ENCODE measurements at places on chromosomes 7 and 10.

DNA sequence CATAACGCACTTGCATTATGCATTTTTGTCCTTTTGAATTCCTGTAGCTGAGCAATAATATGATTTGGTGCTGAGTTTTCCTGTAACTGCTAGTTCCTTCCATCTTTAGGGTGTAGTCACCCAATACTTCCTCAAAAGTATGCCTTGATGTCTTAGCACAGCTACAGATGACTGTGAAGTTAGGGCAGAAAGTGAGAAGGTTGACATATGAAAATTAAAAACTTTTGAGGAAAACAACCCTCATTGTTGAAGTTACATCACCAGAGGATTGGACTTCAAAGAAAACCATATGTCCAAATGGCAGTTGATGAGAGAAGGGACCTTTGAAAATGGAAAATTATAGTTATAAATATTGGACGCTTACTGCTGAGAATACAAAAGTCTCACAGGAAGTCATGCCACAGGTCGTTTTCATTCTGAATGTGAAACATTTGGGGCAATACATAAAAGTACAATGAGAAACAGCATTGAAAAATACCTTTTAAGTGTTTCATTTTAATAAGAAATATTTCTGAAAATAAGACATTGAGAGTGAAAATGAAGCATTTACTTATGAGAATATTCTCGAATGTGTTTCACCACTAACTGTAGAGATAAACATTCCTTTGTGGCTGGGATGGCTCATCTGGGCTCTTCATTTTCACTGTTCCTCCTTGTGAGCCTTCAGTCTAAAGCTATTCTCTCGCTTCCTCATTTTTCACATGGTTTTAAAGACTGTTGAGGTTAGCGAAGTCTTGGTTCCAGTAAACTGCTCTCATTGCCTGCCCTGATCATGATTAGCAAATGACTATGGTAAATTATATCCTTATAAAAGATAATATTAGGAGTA is 61.4 kb upstream of the NME8 start:
- DNase-seq, result no peak

- DNase-seq, result no peak
These were observed 14.8 kb upstream of the LSM8 start for GRCh38 chr7:118169146-118169545.

- DNase-seq, result no peak
These were observed 202.1 kb downstream of the TNS3 start for GRCh38 chr7:47379629-47380324.

- no peak for DNase-seq
These were observed 61.5 kb downstream of the HBP1 start for GRCh38 chr7:107230334-107230733.

DNA sequence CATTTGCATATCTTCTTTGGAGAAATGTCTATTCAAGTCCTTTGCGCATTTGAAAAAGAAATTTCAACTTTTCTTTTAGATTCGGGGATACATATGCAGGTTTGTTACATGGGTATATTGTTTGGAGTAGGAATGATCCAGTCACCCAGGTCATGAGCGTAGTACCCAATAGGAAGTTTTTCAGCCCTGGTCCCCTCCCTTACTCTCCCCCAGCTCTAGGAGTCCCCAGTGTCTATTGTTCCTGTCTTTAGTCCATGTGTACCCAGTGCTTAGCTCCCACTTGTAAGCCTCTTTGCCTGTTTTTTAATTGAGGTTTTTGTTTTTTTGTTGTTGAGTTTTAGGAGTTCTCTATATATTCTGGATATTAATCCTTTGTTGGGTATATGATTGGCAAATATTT is 63.3 kb downstream of the SND1 start:
- no peak for DNase-seq

DNA sequence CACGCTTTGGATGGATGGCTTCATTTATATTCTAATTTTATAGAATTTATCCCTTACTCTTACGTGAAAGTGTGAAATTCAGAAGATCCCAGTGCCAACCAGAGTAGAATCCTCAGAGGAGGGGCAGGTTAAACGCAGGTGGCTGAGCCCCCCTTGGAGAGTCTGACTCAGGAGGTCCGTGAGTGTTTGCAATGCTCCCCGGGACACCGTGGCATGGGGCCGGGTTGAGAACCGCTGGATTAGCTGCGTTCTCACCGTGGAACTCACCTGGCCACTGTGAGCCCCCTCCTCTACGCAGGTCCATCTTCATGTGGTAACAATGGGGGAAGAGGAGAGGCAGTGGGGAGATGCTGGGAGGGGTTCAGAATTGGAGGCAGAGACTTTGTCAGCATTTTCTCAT is 638.0 kb upstream of the MKI67 start:
- no peak for DNase-seq

- no peak for DNase-seq
These were observed 16.3 kb downstream of the GCK start for GRCh38 chr7:44172803-44173424.

DNA sequence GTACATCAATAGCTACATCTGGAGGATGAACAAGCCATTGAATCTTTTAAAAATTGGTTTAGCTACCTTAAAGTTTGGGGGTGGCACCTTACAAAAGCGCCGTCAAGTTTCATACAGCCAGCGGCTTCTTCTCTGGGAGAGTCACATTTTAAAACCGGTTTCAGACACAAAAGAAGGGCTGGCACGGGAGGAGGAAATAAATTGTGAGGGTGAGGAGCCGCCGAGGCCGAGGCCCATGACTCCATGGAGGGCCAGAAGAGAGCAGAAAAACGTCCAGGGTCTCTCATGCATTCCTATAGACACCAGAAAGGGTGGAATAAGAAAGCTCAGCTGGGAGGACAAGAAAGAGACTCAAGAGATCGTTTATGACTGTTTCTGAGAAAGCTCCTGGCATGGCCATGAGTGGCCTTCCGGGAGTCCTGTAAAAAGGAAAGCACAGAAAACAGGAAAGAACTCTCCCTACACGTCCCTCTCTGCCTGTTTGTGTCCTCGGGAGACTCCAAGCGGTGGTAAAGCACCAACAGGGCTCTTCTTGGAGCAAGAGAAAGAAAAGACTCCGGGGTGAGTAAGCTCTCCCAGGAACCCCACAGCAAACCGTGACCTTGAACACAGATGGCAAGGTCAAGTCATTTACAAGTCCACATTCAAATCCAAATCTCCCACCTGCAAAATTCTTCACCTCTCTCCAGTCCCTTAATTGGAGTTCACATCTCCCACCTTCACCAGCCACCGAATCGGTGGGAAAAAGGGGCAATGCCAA is 1.8 kb downstream of the FRAT2 start:
- no peak for DNase-seq

GRCh38 chr10:15558136-15558535 is 161.6 kb downstream of the ITGA8 start:
- DNase-seq, result no peak

- no peak for DNase-seq
These were observed 47.3 kb upstream of the CNPY1 start for GRCh38 chr7:155593461-155594162.

GRCh38 chr10:119536508-119537025 is 6.0 kb downstream of the RGS10 start:
- no peak for DNase-seq

DNA sequence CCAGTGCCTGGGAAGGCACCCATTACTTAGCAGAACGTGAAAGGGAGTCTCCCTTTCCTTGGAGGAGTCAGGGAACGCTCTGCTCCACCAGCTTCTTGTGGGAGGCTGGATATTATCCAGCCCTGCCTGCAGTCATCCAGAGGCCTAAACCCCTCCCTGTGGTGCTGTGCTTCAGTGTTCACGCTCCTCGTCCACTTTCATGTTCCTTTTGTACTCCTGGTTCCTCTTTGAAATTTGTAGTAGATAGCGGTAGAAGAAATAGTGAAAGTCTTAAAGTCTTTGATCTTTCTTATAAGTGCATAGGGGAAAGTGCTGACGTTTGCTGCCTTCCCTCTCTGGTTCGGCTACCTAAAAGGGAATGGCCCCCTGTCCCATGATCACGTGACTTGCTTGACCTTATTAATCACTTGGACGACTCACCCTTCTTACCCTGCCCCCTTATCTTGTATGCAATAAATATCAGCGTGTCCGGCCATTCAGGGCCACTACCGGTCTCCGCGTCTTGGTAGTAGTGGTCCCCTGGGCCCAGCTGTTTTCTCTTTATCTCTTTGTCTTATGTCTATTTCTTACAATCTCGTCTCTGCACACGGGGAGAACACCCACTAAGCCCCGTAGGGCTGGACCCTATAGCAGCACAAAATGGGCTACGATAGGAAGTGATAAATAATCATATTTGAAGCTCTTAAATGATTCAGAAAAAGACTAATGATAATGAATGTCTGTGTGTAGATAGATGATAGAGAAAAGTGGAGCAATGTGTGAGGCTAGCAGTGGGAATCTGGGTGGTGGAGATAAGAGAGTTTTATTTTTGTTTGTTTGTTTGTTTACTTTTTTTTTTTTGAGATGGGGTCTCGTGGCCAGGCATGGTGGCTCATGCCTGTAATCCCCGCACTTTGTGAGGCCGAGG is 5.8 kb upstream of the ESYT2 start:
- DNase-seq, result no peak

DNA sequence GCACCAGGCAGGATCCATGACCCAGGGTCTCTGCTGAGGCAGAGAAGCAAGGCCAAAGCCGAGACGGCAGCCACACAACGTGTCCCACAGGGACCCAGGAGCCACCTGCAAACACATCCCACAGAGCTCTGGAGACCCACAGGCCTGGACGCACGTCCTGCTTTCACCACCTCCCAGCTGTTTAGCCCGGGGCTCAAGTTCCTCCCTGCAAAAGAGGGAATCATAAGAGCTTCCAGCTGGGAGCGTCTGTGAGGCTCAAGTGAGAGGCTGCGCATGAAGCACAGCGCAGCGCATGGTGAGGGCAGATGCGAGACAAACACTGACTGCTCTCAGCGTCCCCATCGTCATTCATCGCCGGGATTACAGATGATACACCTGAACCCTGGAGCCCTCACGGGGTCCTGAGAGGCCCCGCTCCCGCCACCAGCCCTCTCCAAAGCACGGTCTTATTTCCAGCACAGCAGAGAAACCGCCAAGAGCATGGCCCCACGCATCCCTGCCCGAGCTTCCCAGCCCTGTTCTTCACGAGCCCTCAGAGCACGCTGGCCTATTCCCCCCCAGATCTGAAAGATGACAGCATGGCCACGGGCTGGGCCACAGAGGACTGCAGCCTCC is 88.7 kb downstream of the MAD1L1 start:
- DNase-seq, result no peak

GRCh38 chr10:3720228-3721019 is 64.6 kb downstream of the KLF6 start:
- peak; percentile 16 for DNase-seq

DNA sequence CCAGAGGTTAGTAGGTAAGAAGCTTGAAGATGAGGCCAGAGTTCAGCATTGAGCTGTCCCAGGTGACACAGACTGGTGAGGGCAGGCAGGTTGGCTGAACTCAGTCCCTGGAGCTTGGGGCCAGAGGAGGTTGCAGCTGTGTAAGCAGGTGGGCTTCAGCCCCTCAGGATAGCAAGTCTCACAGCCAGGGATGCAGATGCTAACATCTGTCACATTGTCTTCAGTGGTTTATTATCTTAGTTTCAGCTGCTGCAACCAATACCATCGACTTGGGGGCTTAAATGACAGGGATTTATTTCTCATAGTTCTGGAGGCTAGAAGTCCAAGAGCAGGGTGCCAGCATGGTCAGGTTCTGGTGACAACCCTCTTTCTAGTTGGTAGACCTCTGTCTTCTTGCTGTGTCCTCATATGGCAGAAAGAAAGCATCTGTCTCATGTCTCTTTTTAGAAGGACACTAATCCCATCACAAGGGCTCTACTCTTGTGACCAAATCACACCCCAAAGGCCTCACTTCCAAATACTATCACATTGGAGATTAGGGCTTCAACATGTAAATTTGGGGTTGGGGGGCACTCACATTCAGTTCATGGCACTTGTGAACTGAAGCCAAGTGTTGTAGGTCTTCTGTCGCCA is 146.2 kb downstream of the KIAA1217 start:
- no peak for DNase-seq

DNA sequence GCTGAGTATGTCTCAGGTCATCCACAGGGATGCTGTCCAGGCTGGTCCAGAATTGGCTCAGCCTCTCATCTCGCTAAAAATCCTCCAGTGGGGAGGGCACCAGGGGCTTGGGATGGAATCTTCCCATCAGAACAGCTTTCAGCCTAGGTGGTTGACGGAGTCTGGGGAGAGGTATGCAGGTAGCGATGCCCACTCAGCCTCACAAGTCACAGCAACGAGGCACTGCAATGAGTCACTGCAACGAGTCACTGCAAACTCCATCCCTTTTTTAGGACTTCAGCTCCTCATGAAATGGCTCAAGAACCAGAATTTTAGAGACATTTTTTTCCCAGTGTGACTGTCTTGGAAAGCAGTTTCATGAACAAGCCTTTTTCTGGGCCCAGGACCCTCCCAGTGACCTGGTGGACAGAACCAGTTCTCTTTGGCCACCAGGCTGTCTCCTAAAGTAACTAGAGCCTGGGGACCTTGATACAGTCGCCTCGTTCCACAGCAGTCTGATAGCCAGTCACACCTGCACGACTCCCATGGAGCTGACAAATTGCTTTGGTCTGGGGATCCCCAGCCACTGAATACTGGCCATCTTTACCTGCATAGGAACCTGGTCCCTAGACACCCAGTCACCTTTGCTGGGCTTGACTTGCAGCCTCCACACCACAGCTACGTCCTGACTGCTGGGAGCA is 41.3 kb upstream of the PPP2R2D start:
- no peak for DNase-seq

GRCh38 chr7:14687241-14687640 is 215.3 kb downstream of the DGKB start:
- DNase-seq, result no peak

GRCh38 chr7:114652041-114652440 is 237.4 kb downstream of the FOXP2 start:
- no peak for DNase-seq

DNA sequence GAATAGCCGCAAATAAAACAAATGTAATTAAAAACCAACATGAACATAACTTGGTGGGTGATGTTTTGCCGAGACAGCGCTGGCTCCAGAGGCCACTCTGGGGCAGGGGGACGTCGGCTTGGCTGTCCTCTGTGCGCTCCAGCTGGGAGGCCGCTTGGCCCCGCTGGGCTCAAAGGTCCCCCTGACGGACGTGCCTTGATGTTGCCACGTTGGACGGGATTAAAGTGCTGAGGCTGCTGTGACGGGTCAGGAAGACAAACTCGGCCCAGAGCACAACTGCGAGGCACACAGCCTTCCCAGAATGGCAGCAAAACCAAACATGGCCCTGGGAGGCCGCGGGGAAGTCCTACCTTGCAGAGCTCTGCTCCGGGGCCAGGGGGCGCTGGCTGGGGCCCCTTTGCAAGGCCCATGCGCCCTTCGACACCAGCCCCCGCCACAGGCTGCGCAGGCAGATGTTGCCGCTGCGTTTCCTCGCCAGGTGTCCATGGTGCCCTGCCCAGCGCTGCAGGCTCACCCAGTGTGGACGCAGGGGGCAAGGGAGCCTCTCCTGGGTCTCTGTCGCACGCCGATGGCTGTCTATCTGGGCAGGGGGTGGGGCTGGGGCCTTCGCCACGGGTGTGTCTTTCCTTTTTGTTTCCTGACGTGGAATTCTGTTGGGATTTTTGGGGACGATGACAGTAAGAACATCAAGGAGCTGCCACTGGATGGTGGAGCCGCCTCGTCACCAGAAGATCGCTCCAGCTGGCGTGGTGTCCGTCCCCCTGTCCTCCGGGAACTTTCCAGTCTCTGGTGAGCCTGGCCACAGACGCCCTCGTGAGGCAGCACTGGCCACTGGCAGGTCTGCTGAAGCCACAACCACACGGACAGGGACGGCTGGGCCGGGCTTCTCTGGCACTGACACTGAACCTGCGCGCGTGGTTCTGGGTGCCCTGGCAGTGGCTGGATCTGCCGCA is 99.6 kb upstream of the DIP2C start:
- peak; percentile 18 for DNase-seq
